ENCODE measurements at places on chromosomes 4 and X.

DNA sequence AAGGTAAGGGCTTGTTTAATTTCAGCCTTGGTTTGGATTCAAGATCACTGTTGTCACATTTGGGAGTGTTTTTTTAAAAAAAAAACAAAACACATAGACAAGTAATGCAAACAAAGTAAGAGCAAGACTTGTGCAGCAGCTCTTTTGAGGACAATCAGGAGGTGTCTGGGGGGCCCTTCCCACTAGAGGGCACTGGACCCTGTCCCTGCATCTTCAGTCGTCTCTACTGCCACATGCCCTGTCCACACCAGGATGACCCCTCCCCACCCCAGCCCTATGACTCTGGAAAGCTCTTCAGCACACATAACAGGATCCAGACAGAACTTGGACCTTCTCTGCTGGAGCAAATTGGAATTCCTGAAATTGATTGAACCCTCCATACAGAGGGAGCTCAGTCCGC lies 71.0 kb downstream of the USP46 start:
- H3K36me3 ChIP-seq, result peaks cover 19% of the 10 kb centered on the region
- DNase-seq, result peak; percentile 36
- H3K27ac ChIP-seq, result no peak overlapping the region
- H3K4me3 ChIP-seq, result no peak overlapping the region

DNA sequence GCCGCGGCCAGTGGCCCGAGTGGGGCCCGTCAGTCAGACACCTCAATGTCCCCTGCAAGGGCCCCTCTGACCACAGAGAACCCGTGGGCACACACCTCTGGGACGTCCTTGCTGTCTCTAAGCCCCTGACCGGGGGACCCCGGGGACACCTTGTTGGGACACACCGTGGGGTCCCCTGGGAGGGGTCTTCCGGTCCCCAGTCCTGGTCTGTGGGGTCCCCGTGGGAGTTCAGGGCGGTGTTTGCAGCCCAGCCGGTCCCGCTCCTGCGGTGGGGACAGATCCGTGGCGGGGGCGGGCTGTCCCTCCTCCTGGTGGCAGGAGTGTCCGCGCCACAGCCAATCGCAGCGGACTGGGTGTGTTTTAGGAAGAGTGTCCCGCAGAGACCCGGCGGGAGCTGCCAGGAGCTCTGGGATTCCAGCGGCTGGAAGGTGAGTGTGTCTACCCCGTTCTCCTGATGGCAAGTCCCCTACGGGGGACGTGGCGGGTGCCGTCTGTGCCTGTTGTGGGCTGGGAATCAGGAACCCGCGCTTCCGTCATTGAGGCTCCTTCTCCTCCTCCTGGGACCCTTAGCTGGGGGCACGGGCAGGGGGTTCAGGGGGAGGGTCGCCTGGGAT lies 5.1 kb upstream of the PLCXD1 start:
- no peak overlapping the region for H3K27ac ChIP-seq
- DNase-seq, result peak; percentile 69
- peaks cover 31% of the 10 kb centered on the region for H3K4me1 ChIP-seq
- peak overlapping the region; percentile 76 for H3K4me3 ChIP-seq
- H3K27me3 ChIP-seq, result peaks cover 19% of the 10 kb centered on the region

GRCh38 chr4:18882468-18882867 lies 860.9 kb upstream of the LCORL start:
- H3K27ac ChIP-seq, result peak overlapping the region; percentile 8
- no peak for DNase-seq
- no peak overlapping the region for H3K4me3 ChIP-seq

DNA sequence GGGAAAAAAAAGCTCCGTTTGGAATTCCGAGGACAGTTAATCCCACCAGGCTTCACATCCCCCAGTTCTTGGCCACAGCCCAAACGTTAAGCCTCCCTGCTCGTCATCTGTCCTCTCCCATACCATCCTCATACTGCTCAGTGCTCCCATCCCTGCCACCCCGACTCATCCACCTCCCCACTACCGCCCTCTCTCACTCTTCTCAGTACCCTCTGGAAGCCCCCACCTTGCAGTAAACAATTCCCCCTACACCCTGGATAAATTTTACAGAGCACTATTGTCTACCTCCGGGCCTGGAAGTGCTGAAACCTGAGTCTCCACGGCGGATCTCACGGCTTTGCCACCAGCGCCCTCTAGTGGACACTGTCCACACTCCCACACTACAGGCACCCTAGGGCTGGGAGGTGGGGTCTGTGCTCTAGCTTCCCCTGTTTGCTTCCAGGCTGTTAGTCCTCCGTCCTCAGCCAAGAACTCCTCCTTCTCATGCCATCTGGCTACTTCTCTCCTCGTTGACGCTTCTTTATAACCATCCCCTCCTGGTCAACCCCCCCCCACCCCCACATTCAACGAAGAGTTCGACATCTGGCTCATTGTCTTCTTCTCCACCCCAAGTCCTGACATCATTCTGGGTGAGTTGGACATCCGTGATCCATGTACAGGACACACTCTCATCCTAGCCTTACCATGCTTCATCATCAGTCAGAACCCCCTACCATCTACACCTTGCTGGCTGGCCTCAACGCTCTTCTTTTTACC lies 54.5 kb downstream of the RTL9 start:
- peak overlapping the region; percentile 68 for H3K4me3 ChIP-seq
- no peaks in the 10 kb centered on the region for H3K27me3 ChIP-seq
- H3K27ac ChIP-seq, result no peak overlapping the region

- no peak for DNase-seq
- peak overlapping the region; percentile 87 for H3K27ac ChIP-seq
- H3K36me3 ChIP-seq, result no peaks in the 10 kb centered on the region
- H3K4me3 ChIP-seq, result no peak overlapping the region
These were observed 329.7 kb downstream of the FBXW7 start for GRCh38 chr4:152206185-152206584.

DNA sequence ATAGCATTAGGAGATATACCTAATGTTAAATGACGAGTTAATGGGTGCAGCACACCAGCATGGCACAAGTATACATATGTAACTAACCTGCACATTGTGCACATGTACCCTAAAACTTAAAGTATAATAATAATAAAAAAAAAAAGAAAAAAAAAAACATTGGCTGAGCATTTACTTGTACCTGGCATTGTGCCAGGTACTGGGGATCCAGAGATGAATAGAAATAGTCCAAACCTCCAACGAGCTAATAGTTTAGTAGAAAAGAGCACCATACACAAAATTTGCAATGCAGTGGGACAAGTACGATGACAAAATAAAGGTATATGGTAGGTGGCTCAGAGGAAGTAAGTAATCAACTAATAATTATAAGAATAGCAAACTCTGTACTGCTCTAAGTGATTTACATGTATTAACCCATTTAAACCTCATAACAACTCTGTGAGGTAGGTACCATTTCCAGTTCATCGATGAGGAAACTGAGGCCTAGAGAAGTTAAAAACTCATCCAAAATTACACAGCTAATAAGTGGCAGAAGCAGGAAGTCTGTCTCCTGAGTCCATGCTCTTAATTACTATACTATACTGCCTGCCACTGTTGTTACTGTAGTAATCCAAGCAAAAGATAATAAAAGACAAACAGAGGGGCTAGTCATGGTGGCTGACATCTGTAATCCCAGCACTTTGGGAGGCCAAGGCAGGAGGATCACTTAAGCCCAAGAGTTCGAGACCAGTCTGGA lies 319.3 kb downstream of the OPHN1 start:
- H3K4me1 ChIP-seq, result no peaks in the 10 kb centered on the region
- H3K4me3 ChIP-seq, result no peak overlapping the region
- no peak overlapping the region for H3K27ac ChIP-seq
- DNase-seq, result no peak

GRCh38 chr4:184384056-184384809 lies 90.1 kb downstream of the IRF2 start:
- peaks cover 24% of the 10 kb centered on the region for H3K36me3 ChIP-seq
- H3K4me3 ChIP-seq, result no peak overlapping the region
- H3K27ac ChIP-seq, result no peak overlapping the region
- DNase-seq, result no peak
- peaks cover 48% of the 10 kb centered on the region for H3K4me1 ChIP-seq

DNA sequence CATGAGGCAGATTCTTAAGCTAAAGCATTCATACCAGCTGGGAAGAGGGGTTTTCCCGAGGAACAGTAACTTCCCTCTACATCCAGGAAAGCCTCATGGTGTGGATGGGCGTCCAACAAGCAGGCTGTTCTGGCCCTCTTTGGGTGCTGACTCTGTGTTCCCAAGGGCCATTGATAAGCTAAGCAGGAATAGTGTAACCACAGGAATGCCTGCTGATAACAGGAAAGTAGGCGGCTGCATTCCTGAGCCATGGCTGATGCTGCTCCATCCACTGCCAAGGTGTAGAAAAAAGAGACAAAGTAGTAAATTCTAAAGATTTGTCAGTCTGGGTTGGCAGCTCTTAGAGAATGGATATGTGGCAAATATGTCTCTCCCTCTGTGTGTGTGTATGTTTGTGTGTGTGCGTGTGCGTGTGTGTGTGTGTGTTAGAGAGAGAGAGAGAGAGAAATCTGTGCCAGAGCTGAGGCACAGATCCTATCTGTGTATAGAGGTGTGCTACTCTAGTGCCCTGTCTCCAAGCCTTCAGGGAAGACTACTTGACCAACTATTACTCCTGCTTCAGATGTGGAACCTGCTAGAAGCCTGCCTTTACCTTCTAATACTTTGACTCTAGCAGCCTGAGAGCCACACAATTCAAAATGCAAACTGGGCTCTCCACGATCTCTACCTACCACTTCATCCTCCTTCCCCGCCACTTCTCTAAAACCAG lies 353.1 kb upstream of the NR3C2 start:
- H3K27me3 ChIP-seq, result no peaks in the 10 kb centered on the region
- H3K4me1 ChIP-seq, result no peaks in the 10 kb centered on the region
- no peak overlapping the region for H3K4me3 ChIP-seq
- DNase-seq, result no peak
- no peaks in the 10 kb centered on the region for H3K36me3 ChIP-seq
- H3K27ac ChIP-seq, result peak overlapping the region; percentile 0

DNA sequence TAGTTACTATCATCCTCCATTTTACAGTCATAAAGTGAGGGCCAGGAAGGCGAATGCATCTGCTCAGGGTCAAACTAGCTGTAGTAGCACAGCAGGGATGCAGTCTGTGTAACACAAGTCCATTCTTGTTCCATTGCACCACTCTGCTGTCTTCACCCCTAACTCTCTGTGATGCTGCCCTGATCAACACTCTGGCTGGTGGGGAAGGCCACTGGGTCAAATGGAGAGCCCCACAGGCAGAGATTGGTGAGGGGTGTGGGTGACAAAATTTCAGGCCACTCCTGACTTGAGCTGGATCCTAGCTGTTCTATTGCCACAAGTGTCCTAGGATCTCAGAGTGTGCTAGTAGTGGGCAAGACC lies 136.5 kb downstream of the PJA1 start:
- peaks cover 9% of the 10 kb centered on the region for H3K27me3 ChIP-seq
- no peak overlapping the region for H3K4me3 ChIP-seq
- H3K4me1 ChIP-seq, result peaks cover 68% of the 10 kb centered on the region
- DNase-seq, result no peak
- no peaks in the 10 kb centered on the region for H3K36me3 ChIP-seq

GRCh38 chr4:102586644-102587021 lies 85.5 kb downstream of the NFKB1 start:
- H3K27me3 ChIP-seq, result no peaks in the 10 kb centered on the region
- peaks cover 32% of the 10 kb centered on the region for H3K36me3 ChIP-seq
- H3K4me3 ChIP-seq, result no peak overlapping the region
- no peak for DNase-seq

GRCh38 chr4:106679063-106679462 lies 310.5 kb upstream of the GIMD1 start:
- no peaks in the 10 kb centered on the region for H3K27me3 ChIP-seq
- H3K36me3 ChIP-seq, result no peaks in the 10 kb centered on the region
- no peak overlapping the region for H3K4me3 ChIP-seq
- no peaks in the 10 kb centered on the region for H3K4me1 ChIP-seq
- H3K27ac ChIP-seq, result no peak overlapping the region

GRCh38 chr4:36758312-36759178 lies 477.1 kb downstream of the DTHD1 start:
- H3K4me3 ChIP-seq, result no peak overlapping the region
- H3K4me1 ChIP-seq, result peaks cover 11% of the 10 kb centered on the region
- DNase-seq, result no peak
- H3K27me3 ChIP-seq, result no peaks in the 10 kb centered on the region
- H3K36me3 ChIP-seq, result no peaks in the 10 kb centered on the region

GRCh38 chr4:133154725-133155124 lies 5.6 kb downstream of the PCDH10 start:
- peaks cover 49% of the 10 kb centered on the region for H3K27me3 ChIP-seq
- peak; percentile 22 for DNase-seq
- no peak overlapping the region for H3K27ac ChIP-seq

DNA sequence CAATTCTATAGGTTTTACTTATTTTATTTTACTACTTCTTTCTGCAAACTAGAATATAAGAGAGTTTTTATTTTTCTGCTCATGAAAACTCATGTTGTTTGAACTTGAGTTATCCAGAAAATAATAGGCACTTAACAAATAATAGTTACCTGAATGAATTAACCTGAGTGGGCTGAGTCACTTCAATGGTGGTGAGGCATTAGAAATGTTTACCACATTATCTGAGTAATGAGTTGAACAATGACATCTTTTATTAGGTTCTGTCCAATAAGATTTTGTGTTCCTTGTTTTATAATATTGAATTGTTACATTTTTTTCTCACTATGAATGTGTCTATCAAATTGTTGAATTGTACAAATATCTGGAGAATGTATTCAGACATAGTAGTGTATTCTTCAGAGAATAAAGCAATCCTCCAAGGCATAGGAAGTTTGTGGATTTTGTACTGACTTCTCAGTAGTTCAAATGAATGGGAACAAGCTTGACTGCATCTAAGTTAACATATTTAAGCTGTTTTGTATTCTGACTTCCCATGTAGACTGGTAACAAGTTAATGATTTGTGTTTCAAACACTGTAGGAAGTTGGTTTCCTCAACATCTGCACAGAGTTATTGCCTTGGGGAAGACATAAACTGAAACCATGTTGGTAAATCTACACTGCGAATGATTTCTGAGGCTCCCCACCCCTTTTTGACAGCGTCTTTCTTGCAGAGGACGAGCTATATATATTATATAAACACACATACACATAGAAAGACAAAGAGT lies 1808.9 kb upstream of the TENM3 start:
- H3K27ac ChIP-seq, result no peak overlapping the region
- no peak for DNase-seq
- no peaks in the 10 kb centered on the region for H3K36me3 ChIP-seq
- no peak overlapping the region for H3K4me3 ChIP-seq
- peaks cover 3% of the 10 kb centered on the region for H3K27me3 ChIP-seq

GRCh38 chr4:51907006-51907669 lies 64.2 kb downstream of the DCUN1D4 start:
- no peaks in the 10 kb centered on the region for H3K27me3 ChIP-seq
- no peak overlapping the region for H3K4me3 ChIP-seq
- no peak overlapping the region for H3K27ac ChIP-seq
- peaks cover 67% of the 10 kb centered on the region for H3K36me3 ChIP-seq
- DNase-seq, result no peak

GRCh38 chrX:45740291-45740690 lies 539.6 kb upstream of the DIPK2B start:
- no peaks in the 10 kb centered on the region for H3K4me1 ChIP-seq
- no peaks in the 10 kb centered on the region for H3K27me3 ChIP-seq
- H3K4me3 ChIP-seq, result no peak overlapping the region
- peaks cover 11% of the 10 kb centered on the region for H3K36me3 ChIP-seq
- DNase-seq, result no peak

GRCh38 chr4:68865188-68865638 lies 49.4 kb downstream of the UGT2B10 start:
- H3K27ac ChIP-seq, result peak overlapping the region; percentile 24
- no peak overlapping the region for H3K4me3 ChIP-seq
- H3K36me3 ChIP-seq, result no peaks in the 10 kb centered on the region
- peaks cover 12% of the 10 kb centered on the region for H3K4me1 ChIP-seq

Data from nephron progenitor cell (in vitro differentiated cells).